ENCODE measurements at places on chromosomes 1 and 21. TPM values are rescaled to one million over a fixed set of nuclear protein-coding genes. Genes with fewer than 3 reads are reported as not detected.

Gene CELSR2
- 21.9 TPM for total RNA-seq

Gene NEK2
- 45.6 TPM for total RNA-seq

Gene KRTAP12-2
- total RNA-seq, result not detected

Gene NBPF8
- 4.9 TPM for total RNA-seq

- no peak for DNase-seq
- H3K4me3 ChIP-seq, result no peak overlapping the region
- no peaks in the 10 kb centered on the region for H3K36me3 ChIP-seq
- H3K27me3 ChIP-seq, result peaks cover 44% of the 10 kb centered on the region
- H3K4me1 ChIP-seq, result peaks cover 14% of the 10 kb centered on the region
- H3K27ac ChIP-seq, result no peak overlapping the region
Measured at GRCh38 chr1:11563560-11564069, 84.7 kb downstream of the DISP3 start.

DNA sequence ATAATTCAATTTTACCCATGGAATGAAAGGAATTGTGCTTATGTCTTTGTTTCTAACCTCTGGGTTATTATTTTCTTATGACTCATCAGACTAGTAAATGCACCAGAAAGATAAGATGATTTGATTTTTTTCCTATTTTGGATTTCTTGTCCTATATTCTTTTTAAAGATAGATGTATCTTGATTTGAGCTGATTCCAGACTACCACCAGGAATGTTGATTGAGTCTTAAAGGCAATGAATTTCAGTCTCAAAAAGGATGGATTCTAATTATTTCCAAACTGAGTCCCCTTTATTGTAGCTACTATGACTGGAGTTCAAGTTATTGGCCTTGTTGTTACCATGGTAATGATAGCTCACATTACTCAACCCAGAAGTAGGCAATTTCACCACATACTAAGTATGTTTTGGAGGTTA is 95.8 kb upstream of the RGS4 start:
- no peaks in the 10 kb centered on the region for H3K36me3 ChIP-seq
- H3K4me3 ChIP-seq, result no peak overlapping the region
- no peak overlapping the region for H3K27ac ChIP-seq
- DNase-seq, result no peak

Gene PDZK1
- total RNA-seq, result 0.13 TPM

DNA sequence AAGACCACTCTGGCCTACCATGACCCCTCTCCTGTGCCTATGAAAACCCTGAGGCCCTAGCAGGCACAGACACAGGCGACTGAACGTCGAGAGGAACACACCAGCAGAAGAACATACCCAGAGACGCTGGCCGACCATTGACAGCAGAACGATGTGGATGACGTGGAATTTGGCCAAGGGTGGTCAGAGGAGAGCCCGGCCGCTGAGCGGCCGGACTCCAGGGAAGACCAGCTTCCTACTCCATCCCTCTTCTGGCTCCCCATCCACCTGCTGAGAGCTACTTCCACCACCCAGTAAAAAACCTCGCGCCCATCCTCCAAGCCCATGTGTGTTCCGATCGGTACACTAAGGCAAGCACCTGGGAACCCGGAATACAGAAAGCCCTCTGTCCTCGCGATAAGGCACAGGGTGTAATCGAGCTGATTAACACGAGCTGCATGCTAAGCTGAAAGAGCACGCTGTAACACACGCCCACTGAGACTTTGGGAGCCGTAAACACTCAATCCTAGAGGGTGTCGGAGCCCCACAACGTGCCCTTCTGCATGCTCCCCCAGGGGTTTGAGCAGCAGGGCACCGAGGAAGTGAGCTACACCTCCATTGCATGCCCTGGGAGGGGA is 150.3 kb downstream of the CENPF start:
- H3K27me3 ChIP-seq, result no peaks in the 10 kb centered on the region
- H3K27ac ChIP-seq, result no peak overlapping the region
- no peak for DNase-seq
- H3K36me3 ChIP-seq, result no peaks in the 10 kb centered on the region
- no peak overlapping the region for H3K4me3 ChIP-seq
- H3K4me1 ChIP-seq, result no peaks in the 10 kb centered on the region

- no peaks in the 10 kb centered on the region for H3K4me1 ChIP-seq
- DNase-seq, result no peak
- H3K36me3 ChIP-seq, result peaks cover 23% of the 10 kb centered on the region
- H3K4me3 ChIP-seq, result no peak overlapping the region
- H3K27ac ChIP-seq, result no peak overlapping the region
Measured at GRCh38 chr1:172585861-172586260, 52.9 kb downstream of the SUCO start.

Gene FMO2
- 0.22 TPM for total RNA-seq

DNA sequence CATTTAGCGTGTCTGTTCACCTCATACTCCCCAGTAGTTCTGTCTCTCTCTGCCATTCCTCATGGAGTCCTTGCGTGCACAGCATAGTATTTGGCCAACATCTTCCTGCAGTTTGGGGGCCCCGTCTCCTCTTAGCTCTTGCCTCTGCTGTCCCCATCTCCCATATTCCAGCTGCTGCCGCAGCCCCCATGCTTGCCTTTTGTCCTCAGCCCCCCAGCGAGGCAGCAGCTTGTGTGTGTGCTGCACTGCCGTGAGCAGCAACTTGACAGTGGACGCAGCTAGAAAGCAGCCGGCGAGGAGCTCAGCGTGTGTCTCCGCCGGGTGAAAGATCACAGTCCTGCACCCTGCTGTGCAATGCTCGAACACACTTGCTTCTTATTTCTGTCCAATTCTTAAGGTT is 164.2 kb upstream of the COL6A1 start:
- H3K36me3 ChIP-seq, result no peaks in the 10 kb centered on the region
- peaks cover 11% of the 10 kb centered on the region for H3K27me3 ChIP-seq
- peaks cover 7% of the 10 kb centered on the region for H3K4me1 ChIP-seq
- no peak for DNase-seq
- no peak overlapping the region for H3K27ac ChIP-seq

Gene ZNF669
- total RNA-seq, result 10.2 TPM

DNA sequence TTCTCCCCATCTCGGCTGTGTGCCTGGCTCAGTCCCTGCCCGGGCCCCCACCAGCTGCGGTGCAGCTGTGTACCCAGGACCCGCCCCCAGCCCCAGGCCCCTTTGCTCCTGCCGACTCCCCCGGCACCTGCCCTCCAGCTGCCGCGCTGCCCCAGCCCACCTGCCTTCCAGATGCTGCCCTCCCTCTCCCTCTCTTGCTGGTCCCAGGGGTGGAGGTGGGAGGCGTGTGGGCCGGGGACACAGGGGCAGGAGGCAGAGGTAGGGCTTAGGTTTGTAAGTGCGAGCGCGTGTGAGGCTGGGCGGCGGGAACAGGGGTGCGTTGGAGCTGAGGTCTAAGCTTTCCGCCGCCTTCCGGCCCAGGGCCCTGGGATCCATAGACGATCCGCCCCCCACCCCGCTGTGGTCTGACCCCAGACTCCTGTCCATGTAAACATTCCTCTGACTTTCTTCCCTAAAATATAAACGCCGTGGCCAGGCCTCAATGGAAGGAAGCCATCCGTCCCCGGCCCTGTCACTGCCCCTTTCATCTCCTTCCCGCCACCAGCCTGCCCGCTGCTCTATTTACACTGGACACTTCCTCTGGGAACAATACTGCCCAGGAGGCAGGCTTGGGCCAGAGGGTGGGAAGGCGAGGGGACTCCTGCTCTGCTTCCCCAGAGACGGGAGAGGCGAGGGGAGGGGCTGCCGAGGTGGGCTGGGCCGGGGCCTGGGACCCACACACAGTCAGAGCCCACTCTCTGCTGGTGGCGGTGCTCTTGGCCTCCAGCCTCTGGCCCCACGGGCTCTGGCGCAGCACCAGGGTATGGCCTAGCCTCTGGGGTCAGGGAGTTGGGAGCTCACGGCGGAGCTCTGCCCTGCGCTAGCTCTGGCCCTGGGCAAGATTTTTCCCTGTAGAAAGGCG is 128.3 kb downstream of the CASZ1 start:
- no peaks in the 10 kb centered on the region for H3K36me3 ChIP-seq
- no peak overlapping the region for H3K4me3 ChIP-seq
- H3K27me3 ChIP-seq, result peaks cover 90% of the 10 kb centered on the region
- no peaks in the 10 kb centered on the region for H3K4me1 ChIP-seq

DNA sequence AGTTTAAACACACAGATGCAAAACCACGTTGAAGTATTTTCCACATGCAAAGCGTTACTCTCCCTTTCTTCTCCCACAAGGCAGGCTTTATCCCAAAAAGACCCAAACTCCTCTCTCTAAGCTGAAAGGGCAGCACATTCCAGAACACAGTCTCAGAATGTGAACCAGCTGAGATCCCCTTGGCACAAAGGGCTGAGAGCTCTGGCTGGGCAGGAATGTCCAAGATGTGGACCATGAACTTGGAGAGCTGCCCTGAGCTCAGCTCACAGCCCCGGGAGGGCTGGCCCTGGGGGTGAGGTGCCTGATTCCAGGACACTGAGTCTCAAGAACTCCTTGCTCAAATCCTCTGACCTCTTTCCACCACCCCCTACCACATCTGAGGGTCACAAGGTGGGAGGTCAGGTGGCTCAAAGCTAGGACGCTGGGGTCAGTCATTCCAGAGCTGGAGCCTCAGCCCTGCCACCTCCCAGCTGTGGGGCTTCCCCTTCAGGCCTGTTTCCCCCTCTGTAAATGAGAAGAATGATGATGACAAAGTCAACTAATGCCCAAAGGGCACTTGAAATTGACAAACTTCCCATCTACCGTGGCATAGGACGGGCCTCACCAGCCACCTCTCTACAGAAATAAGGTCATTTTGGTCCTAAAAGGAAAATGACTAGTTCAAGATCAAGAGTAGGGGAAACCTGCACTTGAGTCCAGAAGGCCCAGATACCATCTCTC is 11.5 kb downstream of the ALDH4A1 start:
- no peak overlapping the region for H3K4me3 ChIP-seq
- no peak overlapping the region for H3K27ac ChIP-seq
- no peaks in the 10 kb centered on the region for H3K27me3 ChIP-seq
- H3K4me1 ChIP-seq, result peaks cover 21% of the 10 kb centered on the region
- peaks cover 5% of the 10 kb centered on the region for H3K36me3 ChIP-seq

Gene DEPDC1
- 24.0 TPM for total RNA-seq

GRCh38 chr1:232590744-232591082 is 39.2 kb downstream of the SIPA1L2 start:
- H3K4me1 ChIP-seq, result no peaks in the 10 kb centered on the region
- no peak overlapping the region for H3K27ac ChIP-seq
- H3K4me3 ChIP-seq, result no peak overlapping the region
- DNase-seq, result no peak

- no peak overlapping the region for H3K27ac ChIP-seq
- H3K4me3 ChIP-seq, result no peak overlapping the region
- H3K36me3 ChIP-seq, result peaks cover 91% of the 10 kb centered on the region
- no peaks in the 10 kb centered on the region for H3K4me1 ChIP-seq
- no peaks in the 10 kb centered on the region for H3K27me3 ChIP-seq
Measured at GRCh38 chr1:31272369-31272768, 24.2 kb downstream of the SNRNP40 start.

- no peaks in the 10 kb centered on the region for H3K36me3 ChIP-seq
- H3K27me3 ChIP-seq, result no peaks in the 10 kb centered on the region
- H3K27ac ChIP-seq, result no peak overlapping the region
- no peaks in the 10 kb centered on the region for H3K4me1 ChIP-seq
- no peak overlapping the region for H3K4me3 ChIP-seq
Measured at GRCh38 chr1:78673120-78673519, 23.5 kb downstream of the IFI44 start.

GRCh38 chr1:178143730-178144690 is 50.1 kb downstream of the RASAL2 start:
- DNase-seq, result no peak
- H3K4me3 ChIP-seq, result no peak overlapping the region
- H3K27me3 ChIP-seq, result no peaks in the 10 kb centered on the region

Gene XCL1
- not detected for total RNA-seq

DNA sequence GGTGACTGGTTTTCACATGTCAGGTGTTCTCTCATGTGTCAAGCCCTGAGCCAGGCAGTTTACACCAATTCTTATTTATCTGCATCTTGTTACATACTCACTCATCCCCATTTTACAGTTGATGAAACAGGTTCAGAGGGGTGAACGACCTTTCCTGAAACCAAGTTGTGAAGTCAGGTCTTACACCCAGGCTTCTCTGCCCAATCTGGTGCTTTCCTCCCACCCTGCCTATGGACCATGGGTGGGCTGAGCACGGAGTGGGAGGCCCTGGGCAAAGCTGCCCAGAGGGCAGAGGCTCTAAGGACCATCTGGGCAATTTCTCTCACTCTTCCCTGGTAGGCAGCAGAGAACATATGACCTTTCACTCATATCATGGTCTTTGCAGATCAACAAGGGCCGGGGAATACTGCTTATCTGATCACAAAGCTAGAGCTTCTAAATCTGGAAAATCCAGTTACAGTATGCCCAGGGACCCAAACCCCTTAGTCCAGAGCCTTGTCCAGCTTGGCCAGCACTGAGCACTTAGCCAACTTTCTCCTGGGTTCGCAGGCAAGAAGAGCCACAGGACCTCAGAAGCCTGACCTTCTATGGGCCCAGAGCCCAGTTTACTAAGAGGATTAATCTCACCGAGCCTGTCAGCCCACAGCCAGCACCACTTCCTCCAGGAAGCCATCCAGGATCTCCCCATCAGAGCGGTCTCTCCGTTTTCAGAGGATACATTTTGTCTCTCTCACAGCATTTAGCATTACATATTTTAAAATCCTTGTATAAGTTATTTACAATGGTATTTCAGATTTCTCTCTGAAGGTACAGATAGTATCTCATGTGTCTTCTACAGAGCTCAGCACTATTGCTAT is 16.0 kb upstream of the TTC39A start:
- no peak overlapping the region for H3K27ac ChIP-seq
- H3K27me3 ChIP-seq, result peaks cover 8% of the 10 kb centered on the region
- DNase-seq, result no peak
- H3K4me1 ChIP-seq, result no peaks in the 10 kb centered on the region
- H3K36me3 ChIP-seq, result no peaks in the 10 kb centered on the region

GRCh38 chr1:200625381-200625824 is 4.9 kb upstream of the KIF14 start:
- no peak for DNase-seq
- H3K4me1 ChIP-seq, result peaks cover 12% of the 10 kb centered on the region
- no peaks in the 10 kb centered on the region for H3K27me3 ChIP-seq
- no peaks in the 10 kb centered on the region for H3K36me3 ChIP-seq

All from K562 (cell line).